ENCODE measurements at places on chromosomes 6 and 20. TPM values are rescaled to one million over a fixed set of nuclear protein-coding genes. Genes with fewer than 3 reads are reported as not detected.

DEFB124 gene
- total RNA-seq: not detected

SLC17A2 gene
- 7.7 TPM for total RNA-seq

DNA sequence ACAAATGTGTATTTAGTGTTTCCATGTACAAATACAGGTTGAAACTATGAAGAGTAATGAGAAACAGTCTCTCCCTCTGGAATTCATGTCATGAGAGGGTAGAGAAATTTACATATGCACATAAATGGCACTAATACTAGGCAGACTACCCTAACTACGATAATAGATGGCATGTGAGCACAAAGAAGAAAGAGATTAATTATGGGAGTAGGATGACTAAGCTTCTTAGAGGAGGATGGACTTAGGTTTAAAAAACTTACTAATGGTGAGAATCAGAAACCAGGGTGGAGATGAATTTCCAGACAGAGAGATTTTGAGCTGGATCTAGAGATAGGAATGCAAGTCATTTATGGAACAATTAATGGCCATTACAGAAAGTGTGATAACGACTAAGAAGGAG lies 225.3 kb upstream of the HTR1E start:
- DNase-seq: no peak

GRCh38 chr6:150028799-150029198 lies 3.5 kb upstream of the RAET1L start:
- DNase-seq: no peak

LZTS3 gene
- total RNA-seq: 36.4 TPM

TRPC4AP gene
- 88.6 TPM for total RNA-seq

- DNase-seq: no peak
These were observed 171.3 kb upstream of the NT5E start for GRCh38 chr6:85278466-85279035.

DNA sequence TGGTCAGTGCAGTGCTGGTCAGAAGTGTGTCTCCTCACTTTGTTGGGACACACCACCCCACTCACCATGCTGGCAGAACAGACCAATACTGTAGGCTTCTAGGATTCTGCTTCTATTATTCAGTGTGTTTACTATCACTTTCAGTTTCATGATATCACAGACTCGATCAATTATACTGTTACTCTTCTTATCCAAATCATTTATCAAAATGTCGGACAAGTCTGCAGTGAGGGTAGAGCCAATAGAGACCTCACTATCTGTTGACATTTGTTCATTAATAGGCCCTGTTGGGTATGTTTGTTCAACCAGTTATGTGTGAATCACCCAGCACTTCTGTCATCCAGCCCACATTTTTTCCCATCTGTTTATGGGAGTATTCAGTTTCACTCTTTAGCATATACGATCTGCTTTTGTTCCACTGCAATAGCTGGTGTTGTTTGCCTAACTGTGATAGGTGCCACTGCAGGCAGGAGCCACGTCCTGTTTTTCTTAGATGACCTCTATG lies 140.1 kb downstream of the NRN1 start:
- DNase-seq: peak; percentile 37

DNA sequence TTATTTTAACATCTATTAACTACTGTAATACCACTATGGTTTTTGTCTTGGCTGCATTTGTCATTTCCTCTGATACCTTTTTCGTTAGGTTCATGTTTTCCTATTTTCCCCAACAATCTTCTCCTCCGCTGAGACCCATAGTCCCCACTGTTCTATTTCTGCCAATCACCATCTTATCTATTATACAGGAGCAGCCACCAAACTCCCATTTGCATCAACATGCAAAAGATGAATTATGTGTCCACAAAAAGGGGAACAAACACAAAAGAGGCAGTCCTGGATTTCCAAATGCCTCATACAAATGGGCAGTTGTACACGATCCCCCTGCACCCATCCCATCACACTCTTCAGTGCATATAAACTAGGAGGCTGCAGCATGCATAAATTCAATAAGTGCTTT lies 121.7 kb upstream of the MYLIP start:
- DNase-seq: no peak

GRCh38 chr6:131900231-131900630 lies 50.9 kb downstream of the CCN2 start:
- DNase-seq: no peak

DNA sequence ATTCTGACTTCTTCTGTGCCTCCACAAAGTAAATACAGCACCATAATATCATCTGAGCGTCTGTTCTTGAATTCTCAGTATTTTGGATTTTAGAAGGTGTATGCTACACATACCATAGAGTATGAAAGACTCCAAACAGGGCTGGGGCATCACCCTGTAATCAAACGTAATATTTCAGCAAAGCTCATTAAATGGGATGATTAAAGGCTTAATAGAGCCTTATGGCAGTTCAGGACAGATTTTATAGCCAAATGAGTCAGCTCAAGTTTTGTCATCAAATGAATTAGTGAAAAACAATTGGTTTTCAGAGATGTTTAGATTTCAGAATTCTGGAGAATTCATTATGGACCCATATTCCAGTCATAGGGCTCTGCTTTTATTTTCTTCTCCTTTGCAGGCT lies 68.9 kb downstream of the TULP4 start:
- DNase-seq: no peak

GRCh38 chr6:321536-322258 lies 29.4 kb downstream of the DUSP22 start:
- no peak for DNase-seq

BPIFB1 gene
- total RNA-seq: 0.10 TPM

- no peak for DNase-seq
These were observed 29.7 kb downstream of the VPS52 start for GRCh38 chr6:33241968-33242367.

DNA sequence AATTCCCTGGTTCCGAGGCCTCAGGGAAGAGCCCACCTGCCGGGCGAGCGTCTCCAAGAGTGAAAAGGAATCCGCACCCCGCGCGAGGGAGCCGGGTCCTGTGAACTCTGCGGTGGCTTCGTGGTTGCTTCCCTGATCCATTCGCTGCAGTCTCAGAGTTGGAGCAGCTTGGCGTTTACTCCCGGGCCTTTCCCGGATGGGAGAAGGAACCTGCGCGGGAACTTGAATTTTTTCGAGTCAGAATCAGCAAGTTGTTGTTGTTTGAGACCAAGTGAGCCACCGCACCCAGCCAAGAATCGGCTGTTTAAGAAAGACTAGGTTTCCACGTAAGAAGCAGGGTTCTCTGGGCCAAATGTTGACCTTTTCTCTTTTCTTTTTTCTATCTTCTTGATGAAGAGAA lies 12.9 kb downstream of the PRSS16 start:
- DNase-seq: peak; percentile 26

- no peak for DNase-seq
These were observed 240.8 kb downstream of the ARHGAP18 start for GRCh38 chr6:129469070-129469662.

IFT52 gene
- total RNA-seq: 38.2 TPM

- DNase-seq: no peak
These were observed 45.2 kb upstream of the NHSL1 start for GRCh38 chr6:138544501-138544900.

DNA sequence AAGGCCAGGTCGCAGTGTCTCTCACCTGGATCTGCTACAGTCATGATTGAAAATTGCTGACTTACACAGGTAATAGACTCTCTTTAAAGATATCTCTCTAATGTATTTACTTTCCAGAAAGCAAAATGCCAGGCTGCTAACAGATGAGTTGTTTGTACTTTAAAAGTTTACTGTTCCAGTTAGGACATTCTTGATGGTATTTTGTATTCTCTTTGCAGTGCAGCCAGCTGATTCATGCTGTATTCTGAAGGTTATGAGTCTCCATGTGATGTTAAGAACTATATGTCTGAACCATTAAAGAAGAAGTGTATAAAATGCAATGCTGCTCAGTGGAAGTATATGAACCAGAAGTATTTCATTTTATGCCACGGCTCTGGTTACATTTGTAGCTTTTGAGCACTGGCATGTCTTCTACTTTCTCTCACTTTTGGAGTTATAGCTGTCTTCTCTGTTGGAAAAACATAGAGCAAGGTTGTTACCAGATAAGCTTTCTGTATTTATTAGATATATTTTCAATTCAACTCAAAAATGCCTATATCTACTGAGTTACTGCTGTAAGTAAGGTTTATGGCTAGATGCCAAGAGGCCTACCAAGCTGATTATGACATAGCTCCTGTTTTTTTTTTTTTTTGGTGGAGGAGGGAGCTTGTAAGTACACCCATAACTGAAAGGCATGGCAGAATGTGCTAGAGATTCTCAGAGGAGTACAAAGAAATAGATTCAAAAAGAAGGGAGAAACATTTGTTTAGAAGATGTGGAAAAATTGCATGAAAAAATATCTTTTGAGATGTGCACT lies 130.5 kb upstream of the MAN1A1 start:
- peak; percentile 56 for DNase-seq

DNA sequence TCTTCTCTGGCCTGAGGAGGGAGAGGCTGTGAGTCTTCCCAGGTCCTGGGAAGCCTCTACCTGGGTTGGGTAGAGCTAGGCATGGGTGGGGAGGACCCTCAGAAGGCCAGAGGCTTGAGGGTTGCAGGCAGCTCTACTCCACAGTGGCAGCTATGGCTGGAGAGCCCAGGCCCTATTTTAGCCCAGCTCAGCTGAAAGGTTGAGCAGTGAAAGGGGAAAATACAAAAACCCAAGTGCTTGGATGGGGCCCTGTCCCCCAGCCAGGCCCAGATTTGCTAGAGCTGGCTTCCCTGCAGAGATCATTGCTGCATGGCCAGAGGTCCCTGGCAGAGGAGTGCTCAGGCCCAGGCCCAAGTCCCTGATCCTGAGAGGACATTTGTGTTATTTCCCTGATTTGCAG lies 45.7 kb downstream of the SUN5 start:
- DNase-seq: no peak

DNA sequence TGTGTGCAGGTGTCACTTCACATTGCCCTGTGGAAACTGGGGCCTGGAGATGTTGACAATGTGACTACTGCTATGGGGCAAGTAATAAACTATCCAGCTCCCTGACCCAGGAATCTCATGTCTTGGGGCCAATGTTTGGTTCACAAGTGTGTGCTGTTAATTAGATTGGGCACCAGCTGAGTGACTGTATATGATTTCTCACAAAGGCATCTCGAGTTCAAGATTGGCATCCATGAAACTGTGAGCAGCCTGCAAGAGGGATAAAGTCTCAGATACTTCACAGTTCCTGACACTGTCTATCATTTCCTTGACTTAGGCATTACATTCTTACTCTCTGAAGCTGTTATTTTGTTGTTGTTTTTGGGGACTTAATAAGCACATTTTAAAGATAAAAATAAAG lies 264.0 kb downstream of the PRKN start:
- DNase-seq: no peak

- DNase-seq: no peak
These were observed 2.0 kb upstream of the RSPO4 start for GRCh38 chr20:1003920-1004697.

DNA sequence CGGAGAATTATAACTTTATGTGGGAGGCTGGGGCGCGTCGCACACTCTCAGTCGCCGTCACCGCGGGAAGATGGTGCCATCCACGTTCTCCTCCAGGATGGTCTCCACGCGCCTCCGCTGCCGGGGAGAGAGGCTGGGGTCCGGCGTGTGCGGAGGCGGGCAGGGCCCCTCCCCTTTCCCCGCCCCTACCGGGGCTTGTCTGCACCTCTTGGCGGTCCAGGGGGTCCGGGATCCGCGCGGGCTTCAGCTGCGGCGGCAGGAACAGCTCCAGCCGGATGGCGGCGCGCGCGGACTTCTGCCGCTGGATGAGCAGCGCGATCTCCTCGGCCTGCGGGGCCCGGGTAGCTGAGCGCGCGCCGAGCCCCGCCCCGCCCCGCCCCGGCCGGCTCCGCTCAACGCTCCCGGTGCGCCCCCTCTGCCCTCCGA lies 807 bp downstream of the LKAAEAR1 start:
- peak; percentile 92 for DNase-seq

- DNase-seq: no peak
These were observed 1.7 kb downstream of the ARG1 start for GRCh38 chr6:131574686-131575085.

FNDC11 gene
- 0.76 TPM for total RNA-seq

- no peak for DNase-seq
These were observed 3.6 kb downstream of the MYCT1 start for GRCh38 chr6:152701081-152701862.

GPLD1 gene
- total RNA-seq: 5.0 TPM

TCF21 gene
- 9.0 TPM for total RNA-seq

GRCh38 chr6:29525311-29525639 lies 34.3 kb downstream of the UBD start:
- DNase-seq: no peak

DNA sequence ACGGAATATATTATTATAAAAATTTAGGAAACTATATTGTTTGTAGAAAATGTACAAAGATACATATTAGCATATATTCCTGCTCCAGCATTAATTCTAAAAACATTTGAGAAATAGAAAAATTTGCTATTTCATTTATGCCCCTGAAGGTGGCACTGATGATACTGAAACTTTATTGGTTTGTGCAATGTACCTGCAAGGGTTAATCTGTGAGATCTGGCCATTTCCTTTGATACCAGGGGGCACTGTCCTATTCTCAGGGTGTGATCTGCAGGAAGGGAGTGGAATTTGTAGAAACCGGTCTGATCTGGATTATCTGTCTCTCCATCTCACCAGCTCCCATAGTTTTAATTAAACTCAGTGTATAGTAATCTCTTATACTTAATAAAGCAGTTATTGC lies 625.1 kb upstream of the IMPG1 start:
- no peak for DNase-seq

GRCh38 chr6:10381133-10381829 lies 33.6 kb downstream of the TFAP2A start:
- peak; percentile 37 for DNase-seq

NKX2-4 gene
- not detected for total RNA-seq

GRCh38 chr20:49276161-49276960 lies 1.5 kb downstream of the ZNFX1 start:
- peak; percentile 25 for DNase-seq

GRCh38 chr6:84657486-84657885 lies 106.9 kb downstream of the TBX18 start:
- no peak for DNase-seq

GRCh38 chr20:14667226-14667625 lies 329.8 kb upstream of the FLRT3 start:
- DNase-seq: no peak

DNA sequence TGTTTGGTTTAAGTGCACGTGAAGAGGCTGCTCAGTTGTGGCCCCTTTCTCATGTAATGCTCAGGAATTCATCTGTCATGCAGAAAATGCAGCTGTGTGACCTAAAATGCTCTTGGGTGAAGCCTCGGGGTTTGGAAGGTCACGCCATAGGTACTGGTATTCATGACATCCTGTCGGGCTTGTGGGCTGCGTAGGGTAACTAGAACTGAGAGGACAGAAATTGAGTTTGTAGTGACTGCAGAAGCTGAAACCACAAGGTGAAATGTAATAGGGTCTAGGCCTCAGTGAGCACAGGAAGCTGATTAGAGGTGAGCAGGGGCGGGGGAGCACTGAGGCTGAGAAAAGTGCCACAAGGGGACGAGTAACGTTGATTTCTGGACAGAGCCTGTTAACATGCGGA lies 128.8 kb downstream of the SOBP start:
- DNase-seq: no peak

DNA sequence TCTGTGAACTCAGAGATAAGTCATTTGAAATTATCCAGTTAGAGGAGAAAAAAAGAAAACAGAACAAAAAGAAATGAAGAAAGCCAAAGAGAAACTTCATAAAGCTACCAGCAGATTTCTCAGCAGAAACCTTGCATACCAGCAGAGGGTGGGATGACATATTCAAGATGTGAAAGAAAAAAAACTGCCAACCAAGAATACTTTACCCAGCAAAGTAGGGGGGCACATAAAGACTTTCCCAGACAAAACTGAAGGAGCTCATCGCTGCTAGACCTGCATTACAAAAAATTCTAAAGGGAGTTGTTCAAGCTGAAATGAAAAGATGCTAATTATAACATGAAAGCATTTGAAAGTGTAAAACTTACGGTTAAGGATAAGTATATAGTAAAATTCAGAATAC lies 246.3 kb downstream of the FNDC1 start:
- no peak for DNase-seq

ADGB gene
- total RNA-seq: not detected

Data from hepatocyte (in vitro differentiated cells).